ENCODE measurements at places on chromosomes 11 and 22.

DNA sequence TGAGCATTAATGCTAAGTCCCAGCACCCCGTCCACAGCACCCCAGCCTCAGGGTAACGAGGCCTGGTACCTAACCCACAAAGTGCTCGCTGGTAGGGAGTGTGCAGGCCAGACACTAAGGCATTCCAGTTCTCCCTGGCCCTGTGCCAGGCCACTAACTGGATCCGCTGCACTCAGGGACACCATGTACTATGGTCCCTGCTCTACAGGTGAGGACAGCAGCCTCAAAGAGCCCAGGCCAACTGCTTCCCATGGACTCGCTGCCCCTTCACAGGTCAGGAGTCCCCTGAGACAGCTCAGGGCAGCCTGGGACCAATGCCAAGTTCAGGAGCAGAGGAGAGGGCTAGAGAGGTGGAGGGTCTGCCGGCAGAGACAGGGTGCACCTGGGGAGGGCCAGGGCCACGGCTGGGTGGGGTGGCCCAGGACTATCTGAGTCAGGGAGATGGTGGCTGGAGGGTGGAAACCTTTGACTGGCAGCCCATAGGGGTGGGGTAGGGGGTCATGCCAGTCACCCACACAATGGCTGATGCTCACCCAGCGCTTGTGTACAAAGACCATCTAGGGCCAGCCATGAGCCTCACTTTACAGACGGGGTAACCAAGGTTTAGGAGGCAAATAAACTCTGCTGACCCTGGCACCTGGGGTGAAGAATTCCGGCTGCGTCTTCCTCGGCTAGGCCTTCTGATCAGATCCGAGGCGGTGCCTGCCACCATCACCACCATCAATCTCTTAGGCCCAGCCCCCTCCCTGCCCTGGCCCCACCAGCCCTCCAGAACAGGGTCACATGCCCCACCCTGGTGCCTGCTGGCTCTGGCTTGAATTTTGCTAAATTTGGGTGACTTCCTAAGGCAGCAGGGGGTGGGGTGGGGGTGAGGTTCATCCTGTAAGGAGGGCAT is 5.6 kb downstream of the OSBPL5 start:
- no peak for DNase-seq

DNA sequence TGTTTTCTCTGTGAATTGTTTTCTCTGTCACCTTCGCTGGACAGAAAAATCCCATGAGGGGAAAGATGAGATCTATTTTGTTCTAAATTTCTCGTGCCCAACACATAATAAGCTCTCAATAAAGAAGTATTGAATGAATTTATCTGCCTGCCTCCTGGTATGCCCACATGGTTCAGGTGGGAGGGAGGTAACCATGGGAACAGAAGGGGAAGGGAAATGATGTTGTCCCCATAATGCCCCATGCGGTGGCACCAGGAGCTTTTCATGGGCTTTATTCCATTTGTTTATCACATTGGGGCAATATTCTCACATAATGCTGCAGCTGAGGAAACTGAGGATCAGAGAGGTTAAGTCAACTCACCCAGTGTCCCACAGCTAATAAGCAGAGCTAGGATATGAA is 8.7 kb downstream of the USH1C start:
- DNase-seq: no peak

DNA sequence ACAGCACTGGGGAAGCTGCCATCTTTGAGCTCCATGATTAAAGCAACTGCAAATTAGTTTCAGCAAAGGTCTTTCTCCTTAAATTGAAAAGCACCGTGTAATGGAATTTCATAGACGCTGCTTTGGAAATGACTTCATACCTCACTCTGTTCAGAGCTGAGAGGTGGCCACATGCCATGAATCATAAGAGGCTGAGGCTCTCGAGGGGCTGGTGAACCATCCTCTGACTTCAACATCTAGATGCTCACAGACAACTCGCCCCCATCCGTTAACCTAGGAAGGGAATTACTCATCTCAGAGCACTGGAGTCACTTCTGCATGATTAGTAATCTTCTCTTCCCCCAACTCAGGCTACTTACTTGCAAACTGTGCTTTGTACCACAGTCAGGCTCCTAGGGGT is 122.3 kb downstream of the RCN1 start:
- DNase-seq: no peak

DNA sequence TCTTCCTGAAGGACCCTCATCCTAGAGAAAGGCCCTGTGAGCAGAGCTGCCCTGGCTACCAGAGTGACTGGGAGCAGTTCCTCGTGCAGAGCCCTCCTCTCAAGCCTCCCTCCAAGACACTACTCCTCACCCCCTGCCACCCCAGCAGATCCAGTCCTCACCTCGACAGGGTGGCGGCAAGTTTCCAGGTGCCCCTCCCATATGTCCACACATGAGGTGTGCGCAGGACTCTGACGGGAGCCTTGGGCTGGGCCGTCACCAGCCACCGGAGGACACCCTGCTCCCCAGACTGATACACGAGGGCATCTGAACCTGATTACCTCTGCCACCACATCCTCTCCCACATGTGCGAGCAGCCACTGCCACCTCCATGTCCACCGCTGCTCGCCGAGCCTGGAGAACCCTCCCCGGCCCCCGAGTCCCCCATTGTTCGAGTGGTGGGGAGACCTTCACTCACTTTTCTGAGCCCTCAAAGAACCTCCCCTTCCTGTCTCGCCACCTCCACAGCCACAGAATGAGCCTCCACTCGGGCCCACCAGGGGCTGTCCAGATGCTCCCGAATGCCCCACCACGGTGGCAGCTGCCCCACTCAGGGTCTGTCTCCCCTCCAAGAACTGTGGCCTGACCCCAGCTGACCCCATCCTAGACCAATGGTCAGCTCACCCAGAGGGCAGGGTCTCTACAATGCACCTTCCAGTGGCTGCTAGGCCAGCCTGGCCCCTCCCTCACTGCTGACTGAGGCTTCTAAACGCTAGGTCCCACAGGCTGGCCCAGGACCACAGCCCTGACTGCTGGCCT is 62.5 kb downstream of the DGCR2 start:
- DNase-seq: no peak

DNA sequence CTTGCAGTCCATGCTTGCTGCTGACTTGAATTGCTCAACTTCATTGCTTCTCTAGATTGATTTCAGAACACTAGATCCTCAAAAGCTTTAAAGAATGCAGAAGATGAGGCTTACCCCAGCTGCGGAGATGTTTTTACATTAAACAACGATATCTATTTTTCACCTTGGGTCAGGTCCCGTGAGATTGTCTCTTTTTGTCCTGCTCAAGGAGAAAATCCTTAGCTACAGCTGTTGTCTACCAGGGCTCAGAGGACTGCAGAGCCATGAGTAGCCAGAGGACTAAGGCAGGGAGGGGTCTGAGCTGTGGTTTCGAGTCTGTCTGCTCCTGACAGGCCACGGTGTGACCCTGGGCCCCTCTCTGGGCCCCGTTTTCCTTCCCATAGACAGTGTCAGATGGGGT is 51.4 kb downstream of the PKNOX2 start:
- DNase-seq: no peak

DNA sequence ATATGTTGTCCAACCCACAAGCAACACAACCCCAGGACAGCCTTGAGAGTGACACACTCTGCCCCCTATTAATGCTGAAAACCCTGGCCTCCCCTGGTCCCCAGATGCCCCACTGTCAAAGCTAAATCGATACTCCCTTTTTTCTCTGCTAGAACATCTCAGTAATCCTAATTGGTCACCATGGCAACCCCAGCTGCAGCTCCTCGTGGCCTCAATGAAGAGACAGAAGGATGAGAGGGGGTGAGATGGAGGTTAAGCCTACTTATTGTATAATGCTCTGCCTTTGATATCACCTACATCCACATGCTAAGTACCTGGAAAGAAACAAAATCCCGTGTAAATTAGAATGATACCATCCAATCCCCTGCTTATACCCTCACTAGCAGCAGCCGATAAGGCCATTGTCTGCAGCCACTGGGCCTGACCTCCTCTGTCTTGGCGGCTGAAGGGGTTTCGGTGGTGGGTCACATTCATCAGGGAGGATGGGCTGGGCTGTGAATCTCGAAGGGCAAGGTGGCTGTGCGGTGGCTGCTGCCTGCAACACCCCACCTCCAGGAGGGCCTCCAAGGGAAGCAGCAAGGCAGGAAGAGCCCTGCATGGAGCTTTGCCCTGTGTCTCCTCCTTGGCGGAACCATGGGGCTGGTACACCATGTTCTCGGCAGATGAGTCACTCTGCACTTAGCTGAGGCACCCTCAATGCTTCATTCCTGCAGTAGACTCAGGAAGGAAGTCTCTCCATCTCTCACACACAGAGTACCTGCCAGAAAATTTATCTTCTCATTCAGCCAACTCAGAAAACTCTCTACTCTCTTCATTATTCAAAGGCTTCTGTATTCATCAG is 399.5 kb downstream of the BUD13 start:
- no peak for DNase-seq

DNA sequence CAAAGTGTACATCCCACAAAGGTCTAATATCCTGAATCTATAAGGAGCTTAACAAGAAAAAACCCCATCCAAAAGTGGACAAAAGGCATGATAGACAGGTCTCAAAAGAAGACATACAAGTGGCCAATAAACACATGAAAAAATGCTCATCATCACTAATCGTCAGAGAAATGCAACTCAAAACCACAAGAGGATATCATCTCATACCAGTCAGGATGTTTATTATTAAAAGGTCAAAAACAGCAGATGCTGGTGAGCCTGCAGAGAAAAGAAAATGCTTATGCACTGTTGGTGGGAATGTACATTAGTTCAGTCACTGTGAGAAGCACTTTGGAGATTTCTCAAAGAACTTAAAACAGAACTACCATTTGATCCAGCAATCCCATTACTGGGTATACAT is 12.7 kb downstream of the LGALS12 start:
- no peak for DNase-seq

DNA sequence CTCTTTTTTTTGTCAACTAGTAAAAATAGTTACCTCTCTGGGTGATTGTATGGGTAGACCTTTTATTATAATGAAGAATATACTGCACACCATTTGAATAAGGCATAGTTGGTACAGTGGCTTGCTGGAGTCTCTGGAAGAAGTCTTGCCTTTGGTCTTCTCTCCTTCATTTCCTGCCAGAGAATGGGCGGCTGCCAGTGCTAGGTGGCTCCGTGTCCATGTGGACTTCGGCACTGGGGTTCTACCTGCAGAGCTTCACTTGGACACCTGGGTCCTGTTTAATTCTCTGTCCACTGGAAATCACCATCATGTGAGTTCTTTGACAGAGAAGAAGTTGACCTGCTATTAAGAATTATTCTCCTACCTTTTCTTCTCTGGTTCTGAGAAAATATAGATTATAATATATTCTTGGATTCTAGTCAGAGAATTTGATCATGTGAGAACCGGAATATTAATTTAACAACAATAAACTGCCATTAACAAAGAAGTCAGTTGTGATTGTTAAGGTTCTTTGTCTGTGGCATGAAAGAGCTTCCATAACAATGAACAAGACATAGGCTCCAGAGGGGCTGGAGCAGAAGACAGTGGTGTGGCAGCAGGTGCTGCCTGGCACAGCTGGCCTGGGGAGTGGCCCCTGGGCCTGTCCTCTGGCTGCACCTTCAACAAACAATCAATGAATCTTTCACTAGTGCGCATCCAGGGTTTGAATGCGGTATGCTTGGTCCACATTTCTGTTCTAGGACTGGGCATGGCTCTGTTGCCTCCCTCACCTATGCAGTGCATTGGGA is 77.5 kb downstream of the PPFIBP2 start:
- DNase-seq: no peak

DNA sequence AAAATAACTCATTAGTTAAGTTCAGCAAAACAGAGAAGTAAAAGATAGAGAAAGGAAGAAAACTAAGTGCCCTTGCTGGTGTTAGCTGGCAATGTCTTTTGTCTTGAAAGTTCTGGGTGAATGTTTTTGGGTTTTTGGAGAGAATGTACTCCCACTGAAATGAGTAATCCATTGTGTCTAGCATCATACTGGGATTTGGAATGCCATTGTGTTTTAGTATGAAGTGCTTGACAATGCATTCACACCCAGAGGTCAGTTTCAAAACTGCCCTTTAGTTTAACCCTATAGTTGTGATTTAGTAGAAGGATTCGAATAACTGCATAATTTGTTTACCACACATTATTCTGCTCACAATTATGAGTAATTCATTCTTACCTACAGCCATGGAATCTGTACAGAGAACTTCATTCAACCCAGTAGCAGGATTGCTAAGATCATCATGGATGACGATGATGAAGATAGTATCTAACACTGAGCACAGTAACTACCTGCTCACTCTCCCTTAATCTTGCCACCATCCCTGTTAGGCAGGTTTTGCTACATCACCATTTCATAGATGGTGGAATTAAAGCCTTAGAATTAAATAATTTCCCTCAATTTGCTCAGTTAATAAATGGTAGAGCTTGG is 33.9 kb downstream of the MAML2 start:
- DNase-seq: no peak

- peak; percentile 24 for DNase-seq
Measured at GRCh38 chr22:20550851-20551744, 43.7 kb downstream of the MED15 start.

GRCh38 chr22:27433585-27434190 is 367.9 kb downstream of the MN1 start:
- no peak for DNase-seq

DNA sequence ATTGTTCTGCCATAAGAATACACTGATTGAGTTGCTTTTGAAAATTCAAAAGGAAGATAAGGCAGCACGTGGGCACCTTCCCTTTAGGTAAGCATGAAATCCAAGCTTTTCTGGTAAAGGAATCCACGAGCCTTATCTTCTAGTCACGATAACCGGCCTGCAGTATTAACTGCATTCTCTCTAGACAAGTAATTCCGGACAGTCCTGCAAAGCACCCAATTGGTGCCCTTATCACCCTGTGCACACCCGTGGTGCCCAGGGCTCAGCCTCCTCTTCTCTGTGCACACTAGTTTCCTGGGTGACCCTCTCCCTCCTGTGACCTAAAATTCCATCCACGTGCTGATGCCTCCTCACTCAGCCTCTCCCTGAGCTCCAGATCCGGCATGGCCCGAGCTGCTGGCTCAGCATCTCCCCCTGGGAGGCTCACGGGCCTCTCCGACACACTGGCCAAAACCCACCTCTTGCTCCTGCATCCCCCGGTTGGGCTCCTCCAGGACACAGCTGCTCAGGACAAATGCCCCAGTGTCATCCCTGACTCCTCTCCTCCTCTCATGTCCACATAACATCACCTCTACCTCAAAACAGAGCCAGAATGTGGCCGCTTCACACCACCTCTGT is 63.7 kb downstream of the PACSIN2 start:
- no peak for DNase-seq

DNA sequence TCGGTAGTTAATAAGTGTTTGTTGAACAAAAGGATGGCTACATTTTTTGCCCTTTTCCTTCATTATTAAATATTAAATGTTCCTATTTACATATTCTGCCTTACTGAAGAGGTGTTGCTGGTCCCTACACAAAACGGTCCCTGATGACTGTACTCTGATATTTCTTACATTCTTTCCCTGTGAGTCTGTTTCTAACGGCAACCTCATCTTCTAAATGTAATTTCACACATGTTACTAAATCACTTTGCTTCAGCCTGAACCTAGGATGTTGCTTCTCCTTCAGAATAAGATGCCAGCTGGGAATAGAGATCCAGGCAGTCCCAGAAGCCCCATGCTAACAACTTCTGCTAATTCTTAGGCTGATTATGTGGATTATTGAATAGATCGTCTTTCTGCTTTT is 50.3 kb downstream of the SPON1 start:
- DNase-seq: no peak

GRCh38 chr11:259413-259812 is 18.8 kb upstream of the NLRP6 start:
- no peak for DNase-seq

- DNase-seq: no peak
Measured at GRCh38 chr11:65894034-65894591, 3.6 kb downstream of the CCDC85B start.
